ENCODE measurements at places on chromosomes 6 and 20. TPM values are rescaled to one million over a fixed set of nuclear protein-coding genes. Genes with fewer than 3 reads are reported as not detected.

DNA sequence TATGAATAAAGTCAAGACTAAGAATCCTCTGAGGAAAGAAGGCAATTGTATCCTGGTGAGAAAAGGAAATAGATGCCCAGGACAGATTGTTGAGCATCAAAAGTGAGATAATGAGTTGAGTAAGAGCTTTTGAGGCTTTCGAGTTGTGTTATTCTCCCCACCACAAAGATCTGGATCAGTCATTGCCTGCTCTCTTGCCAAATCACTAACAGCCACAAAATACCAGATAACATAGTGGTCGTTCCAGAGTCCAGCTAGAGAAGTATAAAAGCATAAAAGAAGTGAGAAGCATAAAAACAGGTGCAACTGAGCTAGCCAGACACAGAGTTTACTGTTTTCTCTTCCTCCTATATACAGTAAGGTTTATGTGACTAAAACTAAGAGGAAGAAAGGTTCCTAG lies 4.9 kb downstream of the SPINT4 start:
- H3K36me3 ChIP-seq: no peaks in the 10 kb centered on the region
- no peak for DNase-seq
- no peak overlapping the region for H3K27ac ChIP-seq
- H3K27me3 ChIP-seq: no peaks in the 10 kb centered on the region
- no peak overlapping the region for H3K4me3 ChIP-seq

SIRPA gene
- total RNA-seq: 13.8 TPM

GRCh38 chr20:6421321-6422248 lies 298.8 kb upstream of the FERMT1 start:
- H3K27me3 ChIP-seq: no peaks in the 10 kb centered on the region
- H3K4me3 ChIP-seq: no peak overlapping the region
- no peaks in the 10 kb centered on the region for H3K4me1 ChIP-seq
- H3K27ac ChIP-seq: no peak overlapping the region

DNA sequence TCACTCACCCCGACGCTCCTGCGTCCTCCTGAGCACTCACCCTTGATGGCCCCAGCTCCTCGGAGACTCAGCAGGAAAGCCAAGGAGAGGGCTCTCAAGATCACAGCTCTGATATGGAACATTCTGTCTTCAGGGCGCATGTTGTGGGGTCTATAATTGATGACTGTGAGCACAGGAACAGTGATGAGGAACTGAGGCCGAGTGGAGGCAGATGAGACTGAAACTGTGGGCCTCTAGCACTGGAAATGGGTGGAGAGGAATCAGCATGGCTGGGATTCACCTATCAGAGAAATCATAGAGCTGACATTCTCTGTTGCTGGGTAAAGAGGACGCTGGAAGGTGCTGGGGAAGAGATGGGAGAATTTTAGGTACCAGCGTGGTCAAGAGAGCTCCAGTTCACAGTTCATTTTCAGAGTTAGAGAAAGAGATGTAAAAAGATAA lies at the start of gene HLA-DPA1:
TSS of gene HLA-DPA1 (minus strand) at position 219 of the 441 bp plus-strand sequence.
- no peaks in the 10 kb centered on the region for H3K36me3 ChIP-seq
- H3K4me1 ChIP-seq: no peaks in the 10 kb centered on the region
- peaks cover 14% of the 10 kb centered on the region for H3K27me3 ChIP-seq
- peak within 1 kb of the TSS; percentile 24 for H3K4me3 ChIP-seq
- DNase-seq: peak; percentile 87

DNA sequence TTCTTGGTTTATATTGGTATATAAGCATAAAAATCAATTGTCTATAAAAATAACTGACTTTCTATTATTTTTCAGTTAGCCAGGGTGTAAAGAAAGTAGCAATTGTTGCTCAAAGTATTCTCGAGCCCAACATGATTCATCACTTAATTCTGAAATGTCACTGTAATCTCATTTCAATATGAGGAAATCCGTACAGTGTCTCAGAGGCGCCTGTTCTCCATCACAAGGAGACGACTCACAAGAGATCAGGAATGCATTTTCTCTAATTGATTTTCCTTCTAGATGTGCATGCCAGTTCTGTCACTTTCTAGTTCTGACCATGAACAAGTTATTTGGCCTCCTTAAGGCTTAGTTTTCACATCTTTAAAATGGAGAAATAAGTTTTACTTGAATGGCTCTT lies 753.1 kb downstream of the MAFB start:
- no peak overlapping the region for H3K27ac ChIP-seq
- H3K27me3 ChIP-seq: no peaks in the 10 kb centered on the region
- H3K36me3 ChIP-seq: no peaks in the 10 kb centered on the region
- no peaks in the 10 kb centered on the region for H3K4me1 ChIP-seq
- no peak for DNase-seq

GRCh38 chr6:10633216-10633615 lies 61.2 kb downstream of the C6orf52 start:
- no peak overlapping the region for H3K4me3 ChIP-seq
- DNase-seq: no peak
- peaks cover 5% of the 10 kb centered on the region for H3K4me1 ChIP-seq
- no peaks in the 10 kb centered on the region for H3K27me3 ChIP-seq

DNA sequence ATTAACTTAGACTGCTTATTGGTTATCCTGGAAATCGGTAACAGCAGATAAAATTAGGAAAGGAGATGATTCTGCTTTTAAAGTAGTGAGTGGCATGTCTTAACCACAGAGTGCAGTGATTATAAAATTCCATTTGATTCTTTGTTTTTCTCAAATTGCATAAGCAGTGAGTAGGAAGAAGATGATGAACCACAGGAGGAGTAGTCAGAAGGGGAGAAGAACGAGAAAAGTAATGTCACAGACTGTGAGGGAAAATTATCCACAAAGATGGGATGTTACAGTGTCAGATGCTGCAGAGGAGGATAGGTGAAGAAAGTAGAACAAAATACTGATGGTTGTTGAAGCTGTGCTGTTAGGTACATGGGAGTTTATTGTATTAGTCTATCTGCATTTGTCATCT lies 63.0 kb downstream of the ITCH start:
- H3K27ac ChIP-seq: peak overlapping the region; percentile 9
- no peak overlapping the region for H3K4me3 ChIP-seq
- H3K4me1 ChIP-seq: peaks cover 10% of the 10 kb centered on the region
- peak; percentile 66 for DNase-seq
- H3K36me3 ChIP-seq: peaks cover 67% of the 10 kb centered on the region
- no peaks in the 10 kb centered on the region for H3K27me3 ChIP-seq

- H3K27me3 ChIP-seq: peaks cover 6% of the 10 kb centered on the region
- H3K36me3 ChIP-seq: no peaks in the 10 kb centered on the region
- H3K27ac ChIP-seq: no peak overlapping the region
Observed at GRCh38 chr20:58070664-58071196, 157.7 kb downstream of the ANKRD60 start.

- no peak overlapping the region for H3K4me3 ChIP-seq
- peaks cover 17% of the 10 kb centered on the region for H3K4me1 ChIP-seq
- H3K36me3 ChIP-seq: no peaks in the 10 kb centered on the region
- DNase-seq: peak; percentile 73
- no peak overlapping the region for H3K27ac ChIP-seq
Observed at GRCh38 chr20:50198180-50198666, 7.6 kb downstream of the CEBPB start.

DNA sequence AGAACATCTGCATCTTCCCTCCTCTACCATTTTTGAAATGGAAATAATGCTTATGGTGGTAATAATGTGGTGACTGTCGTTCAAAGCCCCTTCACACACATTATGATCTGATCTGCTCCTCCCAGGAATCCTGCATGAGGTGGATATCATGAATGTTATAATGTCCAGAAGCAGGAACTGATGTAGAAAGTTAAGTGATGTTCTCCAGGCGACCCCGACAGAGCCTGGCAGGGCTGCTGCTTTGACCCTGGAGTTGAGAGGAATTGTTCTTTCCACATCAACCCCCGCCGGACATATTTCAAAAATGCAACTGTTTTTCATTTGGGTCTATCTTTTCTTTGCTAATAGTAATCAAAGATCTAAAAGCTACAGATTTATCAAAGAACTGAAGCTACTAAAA lies 131.6 kb downstream of the GMPR start:
- H3K4me3 ChIP-seq: no peak overlapping the region
- H3K36me3 ChIP-seq: no peaks in the 10 kb centered on the region
- H3K27me3 ChIP-seq: no peaks in the 10 kb centered on the region

- no peaks in the 10 kb centered on the region for H3K36me3 ChIP-seq
- H3K4me3 ChIP-seq: no peak overlapping the region
- no peaks in the 10 kb centered on the region for H3K27me3 ChIP-seq
- H3K4me1 ChIP-seq: no peaks in the 10 kb centered on the region
- DNase-seq: no peak
Observed at GRCh38 chr6:137323860-137324259, 104.7 kb upstream of the IFNGR1 start.

ENPP4 gene
- 10.0 TPM for total RNA-seq

GRCh38 chr6:32444433-32444832 lies 4.7 kb downstream of the HLA-DRA start:
- H3K27ac ChIP-seq: no peak overlapping the region
- H3K4me1 ChIP-seq: no peaks in the 10 kb centered on the region
- H3K36me3 ChIP-seq: no peaks in the 10 kb centered on the region
- H3K4me3 ChIP-seq: no peak overlapping the region
- DNase-seq: no peak

DNA sequence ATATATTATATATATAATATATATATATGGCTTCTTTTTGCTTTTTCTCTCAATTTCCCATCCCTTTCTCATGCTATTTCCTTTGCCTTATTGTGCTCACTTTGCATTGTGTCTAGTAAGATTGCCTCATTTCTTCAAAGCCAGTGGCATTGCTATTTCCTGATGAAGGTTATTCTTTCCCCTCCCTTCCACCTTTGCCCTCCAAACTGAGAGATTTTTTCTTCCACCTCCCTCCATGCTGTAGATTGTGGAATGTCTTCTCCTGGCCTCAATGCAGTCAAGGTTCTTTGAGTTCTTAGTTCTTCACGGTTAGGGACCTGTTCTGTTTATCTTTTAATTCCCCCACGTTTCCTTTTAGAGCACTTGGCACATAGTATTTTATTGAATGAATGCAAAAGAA lies 17.2 kb downstream of the SH3BGRL2 start:
- DNase-seq: no peak
- no peak overlapping the region for H3K27ac ChIP-seq

SYNE1 gene
- 240 TPM for total RNA-seq

DNA sequence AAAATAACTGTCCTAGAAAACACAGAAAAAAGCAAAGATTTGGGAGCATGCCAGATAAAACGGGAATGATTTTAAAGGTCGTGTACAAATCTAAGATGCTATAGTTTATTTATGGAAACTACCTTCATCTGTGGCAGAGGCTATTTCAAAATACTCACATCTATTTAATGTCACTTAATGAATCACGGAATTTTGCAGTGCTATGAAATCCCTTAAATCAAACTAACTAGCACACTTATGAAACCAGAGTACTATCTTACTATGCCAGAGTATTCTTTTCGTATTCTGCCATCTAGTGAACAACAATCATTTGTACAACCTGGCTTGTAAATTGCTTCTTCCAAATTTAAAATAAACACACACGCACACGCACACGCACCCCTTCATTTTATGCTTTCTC lies 77.9 kb upstream of the BMP5 start:
- DNase-seq: no peak
- no peaks in the 10 kb centered on the region for H3K27me3 ChIP-seq
- H3K36me3 ChIP-seq: no peaks in the 10 kb centered on the region
- no peak overlapping the region for H3K27ac ChIP-seq
- H3K4me3 ChIP-seq: peak overlapping the region; percentile 29
- no peaks in the 10 kb centered on the region for H3K4me1 ChIP-seq

DNA sequence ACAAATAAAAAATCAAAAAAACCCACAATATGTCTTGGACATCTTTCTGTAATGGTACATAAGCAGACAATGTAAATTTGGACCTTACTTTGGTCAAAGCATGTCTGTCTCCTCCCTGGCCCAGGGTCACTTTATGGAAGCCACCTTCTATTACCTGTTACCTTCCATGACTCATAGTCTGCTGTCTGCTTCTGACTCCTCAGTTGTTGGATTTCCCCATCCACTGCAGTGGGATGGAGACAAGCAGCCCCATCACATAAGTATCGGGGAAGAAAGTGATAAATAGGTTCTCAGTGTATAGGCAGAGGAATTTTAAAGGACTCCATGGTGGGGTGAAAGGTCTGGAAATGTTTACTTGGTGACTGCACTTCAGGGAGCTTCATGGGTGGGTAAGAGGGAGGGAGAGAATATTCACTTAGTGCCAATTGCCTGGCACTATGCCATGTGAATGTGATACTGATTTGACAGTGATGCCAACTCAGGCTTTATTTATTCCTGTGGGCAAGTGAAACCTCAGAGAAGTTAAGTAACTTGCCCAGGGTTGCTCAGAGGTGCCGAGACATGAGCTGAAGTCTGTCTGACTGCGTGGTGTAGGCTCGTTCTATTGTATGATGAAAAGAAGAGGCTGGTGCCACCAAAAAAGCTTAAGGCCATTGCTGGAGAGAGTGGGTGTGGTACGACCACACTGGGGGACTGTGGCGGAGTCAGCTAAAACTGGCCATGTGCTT lies 175.6 kb upstream of the RNF24 start:
- no peak overlapping the region for H3K4me3 ChIP-seq
- H3K27ac ChIP-seq: no peak overlapping the region

- no peak overlapping the region for H3K4me3 ChIP-seq
- H3K27ac ChIP-seq: no peak overlapping the region
- DNase-seq: no peak
- no peaks in the 10 kb centered on the region for H3K4me1 ChIP-seq
- no peaks in the 10 kb centered on the region for H3K27me3 ChIP-seq
- no peaks in the 10 kb centered on the region for H3K36me3 ChIP-seq
Observed at GRCh38 chr6:116072368-116072767, 11.7 kb upstream of the FRK start.

LTB gene
- total RNA-seq: 0.29 TPM

GRCh38 chr6:117548797-117549301 lies 53.5 kb downstream of the GOPC start:
- no peaks in the 10 kb centered on the region for H3K27me3 ChIP-seq
- H3K36me3 ChIP-seq: peaks cover 42% of the 10 kb centered on the region
- DNase-seq: no peak
- H3K4me1 ChIP-seq: peaks cover 39% of the 10 kb centered on the region
- H3K27ac ChIP-seq: peak overlapping the region; percentile 53

DNA sequence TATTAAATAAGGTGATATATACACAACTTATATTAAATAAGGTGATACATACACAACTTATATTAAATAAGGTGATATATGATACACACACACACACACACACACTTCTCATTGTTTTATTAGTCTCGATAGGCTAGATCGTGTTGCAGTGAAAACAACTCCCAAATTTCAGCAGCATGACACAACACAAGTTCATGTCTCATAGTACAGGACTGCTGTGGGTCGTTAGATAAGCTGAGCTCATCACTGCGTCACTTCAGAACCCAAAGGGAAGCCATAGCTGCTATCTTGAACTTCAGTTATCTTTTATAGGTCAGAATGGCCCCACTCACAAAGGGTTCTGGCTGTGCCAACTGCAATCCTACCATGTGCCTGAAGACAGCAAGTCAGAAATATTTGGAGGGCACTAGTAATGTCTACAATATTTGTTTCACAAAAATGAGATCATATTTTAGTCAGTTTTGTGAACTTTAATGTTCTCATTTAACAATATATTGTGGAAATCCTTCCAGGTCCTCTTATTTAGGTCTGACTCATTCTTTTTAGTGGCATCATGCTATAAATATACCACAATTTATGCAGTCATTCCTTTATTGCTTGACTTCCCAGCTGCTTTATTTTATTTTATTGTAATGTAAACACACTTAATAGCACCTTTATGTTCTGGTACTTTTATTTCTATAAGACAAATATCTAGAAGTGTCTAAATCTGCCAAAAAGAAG lies 290.2 kb downstream of the PHACTR1 start:
- no peaks in the 10 kb centered on the region for H3K27me3 ChIP-seq
- no peaks in the 10 kb centered on the region for H3K4me1 ChIP-seq
- DNase-seq: no peak
- no peak overlapping the region for H3K27ac ChIP-seq
- H3K36me3 ChIP-seq: no peaks in the 10 kb centered on the region

TP53TG5 gene
- not detected for total RNA-seq

- H3K4me3 ChIP-seq: no peak overlapping the region
- H3K36me3 ChIP-seq: no peaks in the 10 kb centered on the region
- DNase-seq: peak; percentile 78
- H3K27ac ChIP-seq: no peak overlapping the region
- H3K4me1 ChIP-seq: peaks cover 39% of the 10 kb centered on the region
Observed at GRCh38 chr6:30840935-30841643, 43.2 kb upstream of the DDR1 start.

Measured in osteoblast (primary cell).